ENCODE measurements at places on chromosomes 5 and 9.

DNA sequence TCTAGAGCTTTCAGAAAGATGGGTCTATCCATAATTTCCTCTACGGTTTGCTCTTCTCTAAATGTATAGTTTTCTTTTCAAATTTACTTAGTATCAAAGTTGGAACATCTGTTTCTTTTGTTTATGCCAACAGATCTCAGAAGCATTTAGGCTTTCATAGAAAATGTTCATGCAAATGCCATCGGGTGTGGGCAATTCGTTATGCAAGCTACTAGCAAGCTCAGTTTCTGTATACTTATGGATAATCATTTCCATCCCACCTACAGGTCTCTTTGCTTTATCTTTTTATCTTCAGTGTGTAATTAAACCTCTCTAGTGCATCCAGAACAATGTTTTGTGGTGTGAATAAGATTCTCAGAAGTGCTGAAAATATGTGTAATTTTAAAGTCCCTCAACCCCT is 59.9 kb downstream of the NUDT12 start:
- no peak for DNase-seq

DNA sequence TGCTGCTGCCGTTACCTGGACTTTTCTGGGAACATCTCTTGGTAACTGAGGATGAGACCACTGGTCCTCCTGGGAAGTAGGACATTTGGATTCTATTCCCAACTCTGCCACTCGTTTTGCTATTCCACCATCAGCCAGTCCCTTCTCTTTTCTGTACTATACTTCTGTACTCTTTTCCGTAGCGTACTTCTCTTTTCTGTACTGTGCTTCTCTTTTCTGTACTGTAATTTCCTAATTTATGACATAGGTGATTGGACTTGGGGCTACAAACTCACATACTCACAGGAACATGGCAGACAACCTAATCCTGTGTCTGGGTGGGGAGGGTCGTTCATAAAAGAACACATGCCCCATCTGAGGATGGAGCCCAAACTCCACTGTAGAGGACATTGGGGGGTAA is 335.3 kb upstream of the PANK3 start:
- no peak for DNase-seq

DNA sequence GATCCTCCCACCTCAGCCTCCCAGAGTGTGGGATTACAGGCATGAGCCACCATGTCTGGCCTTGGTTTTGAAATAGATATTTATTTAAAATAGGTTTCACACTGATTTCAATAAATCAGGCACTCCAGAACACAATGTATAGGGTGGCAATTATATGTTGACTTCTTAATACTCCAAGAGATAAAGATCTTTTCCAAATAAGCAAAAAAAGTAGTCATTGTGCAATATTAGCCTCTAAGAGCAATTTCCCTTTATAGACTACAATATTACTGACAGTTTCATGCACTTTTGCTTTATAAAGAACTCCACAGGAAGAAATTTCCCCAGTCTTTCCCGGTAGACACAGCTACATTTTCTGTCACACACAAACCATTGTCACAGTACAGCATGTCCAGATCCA is 23.4 kb upstream of the RUFY1 start:
- no peak for DNase-seq

GRCh38 chr5:60210810-60211209 is 317.3 kb upstream of the PDE4D start:
- DNase-seq = no peak

GRCh38 chr9:23088932-23089364 is 642.3 kb downstream of the DMRTA1 start:
- no peak for DNase-seq

DNA sequence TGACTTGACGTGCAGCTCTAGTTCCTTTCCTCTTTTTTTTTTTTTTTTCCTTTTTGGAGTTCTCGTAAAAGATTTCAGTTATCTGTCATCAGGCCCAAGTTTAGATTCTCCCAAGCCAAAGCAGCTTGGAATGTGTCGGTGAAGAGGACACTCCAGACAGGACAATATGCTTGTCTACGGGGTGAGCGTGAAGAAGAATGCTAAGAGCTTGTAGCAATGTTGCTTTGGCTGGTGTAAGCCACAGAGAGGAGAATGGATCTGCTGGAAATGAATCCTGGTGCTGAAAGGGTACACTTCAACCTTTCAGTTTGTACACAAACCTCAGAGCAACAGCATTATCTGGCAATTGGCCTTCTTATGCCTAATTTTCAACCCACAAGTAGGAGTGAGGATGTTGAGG is 92.4 kb downstream of the ISL1 start:
- DNase-seq = no peak

DNA sequence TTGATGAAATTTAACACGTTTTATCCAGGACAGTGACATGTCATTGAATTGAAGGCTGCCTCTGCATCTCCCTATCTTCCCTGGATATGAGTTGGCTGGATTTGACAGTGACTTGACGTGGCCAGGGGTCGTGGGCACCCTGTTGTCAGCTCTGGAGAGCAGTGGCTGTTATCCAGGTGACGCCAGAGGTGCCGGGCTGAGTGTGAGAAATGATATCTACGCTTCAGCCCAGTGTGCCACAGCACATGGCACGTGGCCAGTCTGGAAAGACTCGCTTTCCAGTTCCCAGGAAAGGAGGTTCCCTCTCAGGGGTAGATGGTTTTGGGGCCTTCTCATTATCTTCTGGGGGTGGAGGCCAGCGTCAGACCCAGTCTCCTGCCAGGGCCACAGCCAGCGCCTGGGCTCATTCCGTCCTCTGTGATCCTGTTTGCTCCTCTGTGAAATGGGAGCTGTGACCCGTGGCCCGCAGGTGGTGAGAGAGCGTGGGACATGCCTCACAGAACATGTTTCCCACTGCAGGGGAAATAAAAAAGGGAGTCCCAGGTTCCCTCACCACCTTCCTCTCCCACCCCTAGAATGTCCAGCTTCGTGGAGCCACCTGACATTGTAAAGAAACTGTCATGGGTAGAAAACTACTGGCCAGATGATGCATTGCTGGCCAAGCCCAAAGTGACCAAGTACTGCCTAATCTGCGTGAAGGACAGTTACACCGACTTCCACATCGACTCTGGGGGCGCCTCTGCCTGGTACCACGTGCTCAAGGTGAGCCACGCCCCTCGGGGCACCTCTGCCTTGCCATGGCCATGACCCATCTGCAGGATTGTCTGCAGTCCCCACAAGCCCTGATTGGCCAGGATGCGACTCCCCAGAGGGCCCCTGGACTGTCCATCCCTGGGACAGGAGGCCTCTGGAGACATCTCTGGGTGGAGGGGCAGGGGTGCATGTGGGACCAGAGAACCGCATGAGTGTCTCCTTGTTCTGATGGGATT is 76.5 kb downstream of the PHF2 start:
- no peak for DNase-seq

DNA sequence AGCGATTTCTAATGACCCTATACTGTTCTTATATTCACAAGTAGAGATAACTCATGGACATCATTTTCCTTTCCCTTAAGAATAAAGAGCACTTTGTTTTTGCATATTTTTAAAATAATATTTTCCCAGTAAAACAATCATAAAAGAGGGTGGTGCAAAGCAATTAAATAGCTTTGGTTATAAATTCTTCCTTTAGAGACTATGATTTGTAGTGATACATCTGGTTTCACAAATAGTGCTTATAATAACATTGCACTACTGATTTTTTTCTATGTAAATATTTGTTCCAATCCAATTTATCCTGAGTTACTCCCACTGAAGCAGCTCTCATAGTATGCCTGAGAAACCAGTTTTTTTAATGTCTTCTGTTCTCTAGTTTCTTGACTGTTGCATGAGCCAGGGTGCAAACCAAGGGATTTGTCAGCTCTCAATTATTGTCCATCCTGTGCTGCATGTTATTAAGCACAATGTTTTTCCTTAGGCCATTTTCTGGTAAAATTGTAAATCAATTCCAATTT is 74.7 kb downstream of the LURAP1L start:
- DNase-seq = no peak

GRCh38 chr5:78803353-78803752 is 154.8 kb upstream of the LHFPL2 start:
- DNase-seq = no peak

DNA sequence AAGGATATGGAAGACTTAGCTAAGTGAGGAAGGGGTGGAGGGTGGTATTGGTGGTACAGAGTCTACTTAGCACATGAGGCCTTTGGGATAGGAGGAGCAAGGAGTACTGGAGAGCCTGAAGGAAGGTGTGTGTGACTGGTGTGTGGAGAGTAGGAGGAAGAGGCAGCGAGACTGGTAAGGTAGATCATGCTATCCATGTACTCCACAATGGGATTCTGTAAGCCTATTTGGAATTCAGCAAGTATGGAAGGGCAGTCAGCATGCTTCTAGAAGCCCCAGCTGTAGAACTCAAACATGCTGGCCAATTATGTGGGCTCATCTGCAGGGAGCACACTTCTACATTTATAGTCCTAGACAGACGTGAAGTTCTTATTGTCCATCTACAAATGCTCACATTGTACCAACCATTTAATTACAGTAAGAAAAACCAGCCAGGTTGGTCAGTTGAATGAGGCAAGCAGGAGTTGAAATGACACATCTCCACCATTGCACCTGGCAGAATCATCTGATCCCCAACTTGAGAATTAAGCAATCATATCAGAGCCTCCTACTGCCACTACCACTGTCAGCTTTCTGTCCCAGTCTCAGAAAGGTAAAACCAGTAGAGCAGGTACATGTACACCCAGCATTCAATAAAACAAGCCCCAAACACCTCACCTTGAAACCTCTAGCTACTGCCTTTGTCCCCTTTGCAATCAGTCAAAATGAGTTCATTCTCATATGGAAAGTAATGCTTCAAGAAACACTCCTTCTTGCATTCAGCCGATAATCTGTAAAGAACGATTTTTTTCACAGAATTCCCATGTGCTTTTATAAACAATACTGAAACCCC is 60.9 kb upstream of the GLRX start:
- peak; percentile 45 for DNase-seq

GRCh38 chr5:5586721-5587120 is 164.2 kb downstream of the ICE1 start:
- no peak for DNase-seq

DNA sequence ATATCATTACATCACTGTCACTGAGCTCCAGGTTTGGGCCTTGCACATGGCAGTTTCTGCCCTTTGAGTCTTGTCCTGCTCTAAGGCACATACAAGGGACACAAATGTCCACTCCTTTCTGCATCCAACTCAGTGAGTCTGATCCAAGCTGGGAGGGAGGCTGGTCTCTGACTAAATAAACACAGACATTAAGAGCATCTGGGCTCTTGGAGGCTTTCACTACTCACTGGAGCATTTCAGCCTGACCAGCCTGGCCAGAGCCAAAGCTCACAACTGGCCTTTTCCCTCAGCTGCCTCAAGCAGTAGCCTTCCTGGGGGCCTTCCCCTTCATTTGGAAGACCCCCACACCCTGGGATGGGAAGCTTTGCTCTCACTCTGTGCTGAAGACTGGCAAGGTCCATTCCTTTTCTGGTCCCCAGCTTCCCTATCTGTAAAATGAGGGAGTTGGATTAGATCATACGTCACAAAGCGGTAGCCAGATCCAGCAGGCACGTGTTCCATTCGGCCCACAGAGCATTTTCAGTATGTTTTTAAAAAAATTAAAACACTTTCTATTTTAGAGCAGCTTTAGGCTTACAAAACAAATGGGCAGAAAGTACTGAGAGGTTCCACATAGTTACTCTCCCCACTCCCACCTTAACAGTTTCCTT is 58.6 kb upstream of the XPA start:
- DNase-seq = no peak

DNA sequence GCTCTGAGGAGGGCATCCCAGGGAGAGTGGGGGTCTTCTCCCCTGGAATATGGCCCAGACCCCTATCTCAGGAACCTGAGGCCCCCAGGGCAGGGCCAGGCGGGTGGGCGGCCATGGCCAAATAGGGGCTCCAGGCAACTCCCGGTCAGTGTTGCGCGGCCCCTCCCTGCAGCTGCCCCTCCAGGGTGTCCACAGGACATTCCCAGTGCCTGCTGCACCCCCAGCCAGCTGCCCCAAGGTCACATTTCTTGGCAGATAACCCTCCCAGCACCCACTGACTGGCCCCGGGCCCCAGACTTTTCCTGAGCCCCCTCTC is 53.6 kb upstream of the EGFL7 start:
- DNase-seq = no peak

GRCh38 chr5:174724484-174725260 is at the start of gene MSX2:
MSX2 (plus strand) TSS chr5:174724582; CDS start chr5:174724660, 78 bp downstream.
- peak; percentile 93 for DNase-seq

DNA sequence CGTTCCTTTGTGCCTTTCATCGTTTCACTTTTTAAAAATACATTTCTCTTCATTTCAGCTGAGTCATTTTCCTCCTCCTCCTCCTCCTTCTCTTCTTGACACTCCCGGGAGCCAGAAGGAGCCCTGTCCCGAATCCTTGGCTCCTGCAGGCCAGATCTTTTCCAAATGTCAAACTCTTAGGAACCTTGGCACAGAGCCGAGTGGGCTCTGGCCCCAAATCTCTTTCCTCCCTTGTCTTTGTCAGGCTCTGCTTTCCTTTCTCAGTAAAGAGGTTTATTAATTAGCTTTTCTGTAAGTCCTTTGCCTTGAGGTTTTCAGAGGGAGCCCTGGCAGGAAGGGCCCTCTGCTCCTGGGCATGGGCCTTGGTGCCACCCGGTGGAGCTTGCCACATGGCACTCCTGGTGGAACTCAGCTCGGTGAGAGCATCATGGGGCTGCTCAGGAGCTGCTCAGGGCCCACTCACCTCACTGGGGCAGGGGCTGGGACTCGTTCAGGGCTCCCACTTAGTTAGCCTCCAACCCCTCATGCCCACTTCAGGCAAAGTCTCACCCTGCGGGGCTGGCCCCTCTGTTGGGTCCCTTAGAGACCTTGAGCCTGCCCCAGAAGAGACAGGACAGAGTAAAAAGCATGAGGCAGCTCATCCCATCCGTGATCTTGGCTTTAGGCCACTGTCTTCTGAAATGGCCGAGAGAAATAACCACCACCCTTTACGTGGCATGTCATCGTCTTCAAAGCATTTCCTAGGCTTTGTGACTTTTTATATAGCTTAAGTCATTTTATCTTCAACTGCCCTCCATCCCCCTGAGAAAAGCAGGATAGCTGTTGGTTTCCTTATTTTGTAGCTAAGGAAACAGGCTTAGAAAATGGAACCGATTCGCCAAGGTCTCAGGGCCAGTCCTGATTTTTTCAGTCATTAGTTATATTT is 17.1 kb downstream of the STC2 start:
- no peak for DNase-seq

- no peak for DNase-seq
Measured at GRCh38 chr9:124449381-124450151, 685 bp upstream of the ADGRD2 start.

- DNase-seq = no peak
Measured at GRCh38 chr9:92483627-92484545, 1.6 kb upstream of the ASPN start.

DNA sequence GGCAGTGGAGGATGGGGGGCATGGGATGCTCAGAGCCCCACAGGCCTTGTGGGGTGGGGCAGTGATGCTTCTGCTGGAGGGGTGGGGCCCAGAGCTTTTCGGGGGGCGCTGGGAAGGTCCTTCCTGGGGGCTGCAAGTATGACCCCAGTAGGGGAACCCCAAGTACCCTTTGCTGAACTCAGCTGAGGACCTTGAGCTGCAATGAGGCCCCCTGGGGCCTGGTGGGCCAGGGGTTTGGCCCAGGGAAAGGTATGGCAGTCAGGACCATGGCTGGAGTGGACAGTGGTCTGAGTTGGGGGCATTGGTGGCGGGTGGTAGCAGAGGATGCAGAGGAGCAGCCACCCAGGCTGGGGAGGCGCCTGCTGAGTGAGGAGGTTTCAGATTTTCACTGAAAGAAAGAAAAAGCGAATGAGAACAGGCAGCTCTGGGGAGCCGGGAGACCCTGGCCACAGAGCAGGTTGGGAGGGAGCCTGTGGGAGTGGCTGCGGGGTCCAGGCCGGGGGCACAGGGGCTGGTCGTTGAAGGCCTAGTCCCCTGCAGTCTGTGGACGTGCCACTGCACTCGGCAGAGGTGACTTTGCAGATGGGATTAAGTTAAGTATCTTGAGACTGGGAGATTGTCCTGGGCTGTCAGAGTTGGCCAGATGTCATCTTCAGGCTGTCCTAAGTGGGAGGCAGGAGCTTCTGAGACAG is 19.2 kb downstream of the WNK2 start:
- no peak for DNase-seq

Data from trophoblast cell (in vitro differentiated cells and primary cell).